ENCODE measurements at places on chromosomes 13 and 19.

GRCh38 chr13:73870970-73871935 lies 263.0 kb downstream of the KLF12 start:
- no peak for DNase-seq

- DNase-seq = no peak
Measured at GRCh38 chr19:5697890-5698634, 8.0 kb downstream of the RPL36 start.

DNA sequence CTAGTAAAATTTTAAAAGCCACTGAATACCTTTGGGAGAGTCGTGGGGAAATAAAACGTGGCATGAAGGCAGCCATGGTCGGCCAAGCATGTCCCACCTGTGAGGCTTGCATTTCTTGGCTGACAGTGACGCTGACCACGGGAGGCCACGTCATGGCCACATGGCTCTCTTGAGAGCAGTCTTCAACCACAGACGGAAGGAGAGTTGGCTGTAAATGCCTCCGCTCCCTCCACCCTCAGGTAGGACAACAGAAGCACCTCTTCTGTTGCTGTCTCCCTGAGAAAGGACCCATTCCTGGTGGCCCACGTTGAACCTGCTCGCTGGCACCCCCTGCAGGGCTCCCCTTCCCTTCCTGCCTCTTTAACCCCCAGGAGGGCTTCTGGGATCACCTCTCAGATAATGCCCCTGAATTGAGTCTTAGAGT lies 10.6 kb upstream of the LRRC25 start:
- no peak for DNase-seq

- DNase-seq = no peak
Measured at GRCh38 chr13:34618654-34619053, 323.4 kb upstream of the NBEA start.

GRCh38 chr13:46578590-46578975 lies 25.6 kb downstream of the LRCH1 start:
- no peak for DNase-seq

DNA sequence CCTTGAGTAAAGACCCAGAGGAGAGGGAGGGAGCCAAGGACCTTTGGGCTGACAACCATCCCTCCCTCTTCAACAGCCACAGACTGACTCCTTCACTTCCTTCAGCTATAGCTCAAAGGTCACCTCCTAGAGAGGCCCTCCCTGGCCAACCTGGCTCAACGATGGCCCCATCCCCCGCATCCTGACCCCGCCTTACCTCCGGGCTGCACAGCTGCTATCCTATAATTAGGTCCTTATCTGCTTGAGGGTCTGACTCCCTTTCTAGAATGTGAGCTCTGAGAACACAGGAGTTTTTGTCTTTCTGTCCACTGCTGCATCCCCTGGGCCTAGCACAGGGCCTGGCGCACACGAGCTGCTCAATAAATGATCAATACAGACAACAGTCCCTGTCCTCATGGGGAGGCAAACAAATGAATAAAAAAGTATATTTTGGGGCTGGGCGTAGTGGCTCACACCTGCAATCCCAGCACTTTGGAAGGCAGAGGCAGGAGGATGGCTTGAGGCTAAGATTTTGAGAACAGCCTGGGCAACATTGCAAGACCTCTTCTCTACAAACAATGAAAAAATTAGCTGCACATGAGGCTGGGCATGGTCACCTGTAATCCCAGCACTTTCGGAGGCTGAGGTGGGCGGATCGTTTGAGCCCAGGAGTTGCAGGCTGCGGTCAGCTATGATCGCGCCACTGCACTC lies 6.6 kb upstream of the LGALS4 start:
- DNase-seq = no peak

- DNase-seq = no peak
Measured at GRCh38 chr13:54573186-54573585, 1544.6 kb downstream of the OLFM4 start.

DNA sequence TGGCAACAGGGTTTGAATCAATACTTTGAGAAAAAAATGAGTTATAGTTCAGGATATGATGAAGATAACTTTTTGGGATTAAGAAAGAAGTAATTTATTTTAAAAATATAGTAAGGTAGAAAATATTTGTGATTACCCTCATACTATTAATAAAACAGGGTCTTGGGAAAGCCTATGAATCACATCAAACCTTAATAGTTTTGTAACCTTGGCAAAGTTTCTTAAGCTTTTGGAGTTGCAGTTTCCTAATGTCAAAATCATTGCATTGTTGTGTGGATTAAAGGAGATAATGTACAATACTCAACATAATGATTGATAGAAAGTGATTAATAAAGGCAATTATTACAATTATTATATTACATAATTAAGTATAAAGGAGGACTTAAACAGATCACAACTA lies 149.0 kb downstream of the LMO7 start:
- no peak for DNase-seq

GRCh38 chr13:32616883-32617511 lies 30.7 kb downstream of the PDS5B start:
- DNase-seq = no peak

GRCh38 chr19:29376855-29377354 lies 148.9 kb upstream of the VSTM2B start:
- peak; percentile 39 for DNase-seq

GRCh38 chr13:99465454-99465853 lies 35.8 kb upstream of the TM9SF2 start:
- no peak for DNase-seq

- DNase-seq = no peak
Measured at GRCh38 chr19:15684828-15685227, 11.9 kb downstream of the CYP4F12 start.

- DNase-seq = no peak
Measured at GRCh38 chr13:76954538-76954937, 6.2 kb downstream of the ACOD1 start.

DNA sequence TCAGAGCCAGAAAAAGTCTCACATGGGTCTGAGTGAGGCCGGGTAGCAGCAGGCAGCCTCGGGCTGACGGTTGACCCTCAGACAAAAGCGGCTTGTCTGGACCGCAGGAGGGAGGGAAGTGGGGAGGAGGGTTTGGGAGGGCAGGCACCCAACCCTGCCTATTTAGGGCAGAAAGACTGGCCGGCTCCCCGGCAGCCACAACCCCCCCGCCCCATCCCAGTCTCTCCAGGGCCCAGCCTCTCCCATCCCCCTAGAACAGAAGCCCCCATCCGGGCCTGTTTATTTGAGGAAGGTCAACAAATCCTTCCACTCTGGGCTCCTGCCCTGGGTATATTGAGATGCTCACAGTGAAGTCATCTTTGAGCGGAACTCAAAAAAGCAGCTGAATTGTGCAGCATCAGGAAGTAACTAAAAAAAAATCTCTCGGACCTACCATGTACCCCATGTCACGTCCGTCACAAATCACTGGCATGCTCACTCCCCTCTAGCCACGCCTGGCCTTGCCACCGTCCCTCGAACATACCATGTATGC lies 6.3 kb downstream of the DACT3 start:
- no peak for DNase-seq

- no peak for DNase-seq
Measured at GRCh38 chr13:44451126-44451525, 77.5 kb downstream of the SERP2 start.

GRCh38 chr19:45200568-45200967 lies 22.0 kb downstream of the BLOC1S3 start:
- DNase-seq = no peak

- DNase-seq = peak; percentile 83
Measured at GRCh38 chr19:7680606-7681339, at the start of gene TRAPPC5. TSS of gene TRAPPC5 (plus strand) at chr19:7680833. CDS start at chr19:7682254, 1,421 bp downstream.

GRCh38 chr13:52891706-52892105 lies 43.3 kb upstream of the PCDH8 start:
- no peak for DNase-seq

DNA sequence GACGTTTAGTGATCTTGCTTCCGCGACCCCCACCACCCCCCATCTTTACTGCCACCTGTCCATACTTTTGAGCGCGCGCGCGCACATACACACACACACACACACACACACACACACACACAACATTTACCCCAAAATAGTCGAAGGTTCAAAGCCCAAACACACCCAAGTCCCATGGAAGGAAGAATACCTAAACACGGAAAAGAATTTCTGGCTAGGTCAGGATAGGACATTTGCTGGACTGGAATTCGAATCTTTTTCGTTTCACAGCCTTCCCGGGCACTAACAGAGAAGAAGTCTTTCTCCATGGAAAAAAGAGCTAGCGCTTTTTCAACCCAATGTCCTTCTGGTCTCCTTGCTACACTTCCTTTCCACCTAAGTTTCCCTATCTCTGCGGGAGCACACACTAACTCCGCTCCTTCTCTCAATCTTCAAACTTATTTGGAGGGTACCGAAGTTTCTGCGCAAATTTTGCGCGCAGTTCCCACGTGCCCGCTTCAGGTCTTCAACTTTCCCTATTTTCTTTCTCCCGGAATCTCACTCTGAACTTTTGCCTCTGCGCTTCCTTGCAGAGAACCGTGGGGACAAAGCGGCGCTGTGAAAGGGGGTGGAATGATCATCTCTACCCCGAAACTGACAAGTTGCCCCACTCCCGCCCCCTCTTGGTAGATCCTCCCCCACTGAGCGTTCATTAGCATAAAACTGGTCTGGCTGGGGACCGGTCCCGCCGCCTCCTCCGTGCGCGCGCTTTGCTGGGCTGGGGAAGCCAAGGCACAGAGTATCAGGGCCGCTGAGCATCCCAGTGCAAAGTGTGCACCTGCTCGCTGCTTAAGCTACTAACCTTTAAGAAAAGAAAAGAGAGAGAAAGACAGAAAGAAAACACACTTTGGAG lies 2.7 kb downstream of the DACH1 start:
- DNase-seq = no peak

DNA sequence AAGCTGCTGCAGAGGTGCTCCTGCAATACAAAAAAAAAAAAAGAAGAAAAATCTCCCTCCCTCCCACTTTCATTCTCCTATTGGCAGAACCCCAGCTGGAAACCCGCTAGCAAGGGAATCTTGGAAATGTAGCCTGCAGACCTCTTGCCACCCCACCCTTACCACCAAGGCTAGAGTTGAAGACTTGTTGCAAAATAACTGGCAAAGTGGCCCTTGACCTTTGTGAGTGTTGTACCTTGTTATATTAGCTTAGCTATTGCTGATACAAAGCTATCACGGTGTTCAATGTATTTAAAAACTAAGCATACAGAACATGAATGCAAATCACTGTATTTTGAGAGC lies 57.5 kb upstream of the KCTD4 start:
- no peak for DNase-seq

- peak; percentile 51 for DNase-seq
Measured at GRCh38 chr19:51194527-51195315, 30.2 kb upstream of the CD33 start.

DNA sequence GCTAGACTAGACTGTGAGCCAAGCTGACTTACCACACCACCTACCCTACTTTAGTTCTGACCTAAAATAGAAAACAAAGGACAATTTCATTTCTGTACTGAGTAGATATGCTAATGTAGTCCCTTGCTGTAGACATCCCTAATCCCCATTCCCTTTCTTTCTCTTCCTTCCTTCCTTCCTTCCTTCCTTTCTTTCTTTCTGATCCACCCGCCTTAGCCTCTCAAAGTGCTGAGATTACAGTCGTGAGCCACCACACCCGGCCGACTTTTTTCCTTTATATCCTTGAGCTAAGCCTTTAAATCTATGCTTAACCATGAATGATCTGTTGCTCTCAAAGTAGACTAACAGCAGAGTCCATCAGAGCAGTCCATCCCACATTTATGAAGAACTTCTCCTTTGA lies 465.0 kb downstream of the SLITRK6 start:
- DNase-seq = no peak

DNA sequence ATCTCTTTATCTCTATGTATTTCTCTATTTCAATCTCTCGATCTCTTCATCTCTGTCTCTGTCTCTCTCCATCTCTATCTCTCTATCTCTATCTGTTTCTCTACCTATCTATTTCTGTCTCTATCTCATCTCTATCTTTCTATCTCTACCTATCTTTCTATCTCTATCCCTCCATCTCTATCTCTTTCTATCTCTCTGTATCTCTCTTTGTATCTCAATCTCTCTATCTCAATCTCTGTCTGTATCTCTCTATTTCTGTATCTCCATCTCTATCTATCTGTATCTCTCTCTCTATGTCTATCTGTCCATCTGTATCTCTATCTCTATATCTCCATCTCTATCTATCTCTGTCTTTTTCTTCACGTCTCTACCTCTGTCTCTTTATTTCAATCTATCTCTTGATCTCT lies 25.2 kb downstream of the TNFSF9 start:
- no peak for DNase-seq

DNA sequence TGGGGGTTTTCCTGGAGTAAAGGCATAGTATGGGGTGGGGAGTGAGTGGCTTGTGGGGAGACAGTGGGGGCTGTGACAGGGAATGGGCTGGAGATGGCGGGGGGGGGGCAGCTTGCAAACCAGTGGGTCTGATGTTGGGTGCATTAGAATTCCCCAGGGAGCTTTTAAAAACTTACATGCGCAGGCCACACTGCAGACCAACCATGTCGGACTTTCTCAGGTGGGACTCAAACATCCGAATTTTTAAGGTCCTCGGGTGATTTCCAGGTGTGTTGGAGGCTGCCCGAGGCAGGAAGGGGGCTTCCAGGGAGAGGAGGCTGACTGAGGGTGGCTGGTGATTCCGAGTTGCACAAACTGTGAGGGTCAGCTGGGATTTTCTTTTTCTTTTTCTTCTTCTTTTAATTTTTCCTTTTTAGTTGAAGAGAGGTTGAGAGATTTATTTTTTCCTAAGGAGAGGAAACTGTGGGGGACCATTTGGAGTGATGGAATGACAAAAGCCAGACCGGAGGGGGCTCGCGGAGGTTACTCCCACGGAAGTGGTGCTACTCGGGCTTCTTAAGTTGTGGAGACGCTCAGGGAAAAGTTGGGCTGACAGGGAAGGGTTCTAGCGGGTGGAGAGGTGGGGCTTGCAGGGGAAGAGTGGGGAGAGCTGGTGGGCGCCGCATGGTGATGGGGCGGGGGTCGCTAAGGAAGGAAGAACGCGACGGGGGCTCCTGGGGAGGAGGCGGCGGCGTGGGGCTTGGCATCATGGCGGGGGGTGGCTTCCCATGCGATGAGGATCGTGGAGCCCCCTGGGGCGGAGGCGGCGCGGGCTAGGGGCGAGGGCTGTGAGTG lies 997 bp upstream of the CACNG8 start:
- DNase-seq = no peak

GRCh38 chr19:18386543-18387271 lies 749 bp downstream of the GDF15 start:
- DNase-seq = no peak

- no peak for DNase-seq
Measured at GRCh38 chr13:73497430-73497829, 438.6 kb downstream of the KLF5 start.
